Glutamatergic neuron (in vitro differentiated cells): ENCODE measurements at places on chromosomes 2 and 18. TPM values are rescaled to one million over a fixed set of nuclear protein-coding genes. Genes with fewer than 3 reads are reported as not detected.

The SERPINB10 gene
- not detected for total RNA-seq

The CD8B gene
- not detected for total RNA-seq

DNA sequence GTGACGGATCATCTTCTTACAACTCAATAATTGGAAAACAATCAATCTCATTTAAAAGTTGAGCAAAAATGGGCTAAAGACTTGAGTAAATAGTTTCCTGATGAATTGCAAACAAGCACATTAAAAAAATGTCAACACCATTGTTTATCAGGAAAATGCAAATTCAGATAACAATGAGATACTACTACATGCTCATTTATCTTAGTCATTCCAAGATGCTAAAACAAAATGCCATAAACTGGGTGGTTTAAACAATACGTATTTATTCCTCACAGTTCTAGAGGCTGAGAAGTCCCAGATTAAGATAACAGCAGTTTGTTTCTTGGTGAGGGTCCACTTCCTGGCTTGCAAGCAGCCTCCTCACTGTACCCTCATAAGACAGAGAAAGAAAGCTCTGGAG, 359.6 kb downstream of the NR4A2 start:
- DNase-seq: no peak
- H3K27me3 ChIP-seq: no peaks in the 10 kb centered on the region
- H3K4me1 ChIP-seq: no peaks in the 10 kb centered on the region

- H3K4me3 ChIP-seq: no peak overlapping the region
- H3K27ac ChIP-seq: peak overlapping the region; percentile 59
- no peak for DNase-seq
- H3K27me3 ChIP-seq: peaks cover 15% of the 10 kb centered on the region
- no peaks in the 10 kb centered on the region for H3K36me3 ChIP-seq
Observed at GRCh38 chr2:45910473-45911060, 259.1 kb downstream of the PRKCE start.

- no peak overlapping the region for H3K4me3 ChIP-seq
- peak; percentile 33 for DNase-seq
- H3K4me1 ChIP-seq: peaks cover 29% of the 10 kb centered on the region
- H3K27ac ChIP-seq: no peak overlapping the region
Observed at GRCh38 chr2:201983174-201983573, 50.5 kb upstream of the FZD7 start.
